ENCODE measurements at places on chromosomes 13 and 19.

GRCh38 chr13:72808917-72809500 is 27.1 kb downstream of the PIBF1 start:
- DNase-seq = no peak

- DNase-seq = no peak
Measured at GRCh38 chr13:100892981-100893380, 218.4 kb upstream of the TMTC4 start.

GRCh38 chr13:27252467-27252866 is 1.1 kb downstream of the RPL21 start:
- no peak for DNase-seq

- DNase-seq = no peak
Measured at GRCh38 chr13:79365981-79366380, 40.1 kb downstream of the RBM26 start.

DNA sequence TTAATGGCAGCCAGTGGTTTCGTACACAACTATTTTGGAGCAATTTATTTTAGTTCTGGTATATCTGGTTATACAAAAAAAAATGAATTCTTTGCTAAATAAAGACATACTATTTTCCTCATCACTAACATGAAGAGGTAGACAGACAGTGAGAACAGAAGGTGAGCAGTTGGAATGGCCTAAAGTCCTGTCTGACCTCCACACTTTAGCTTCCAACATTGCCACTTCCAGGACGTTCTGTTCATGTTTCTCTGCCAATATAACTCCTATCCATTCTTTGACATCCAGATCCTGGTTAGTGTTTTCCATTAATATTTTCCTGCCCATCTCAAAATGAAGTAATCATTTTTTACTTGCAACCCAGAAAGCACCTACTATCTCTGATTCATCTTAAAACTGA is 112.9 kb upstream of the FRY start:
- DNase-seq = no peak

- DNase-seq = no peak
Measured at GRCh38 chr19:39409208-39410016, 2.8 kb downstream of the ZFP36 start.

GRCh38 chr13:106701771-106702341 is 133.9 kb upstream of the ARGLU1 start:
- no peak for DNase-seq

- peak; percentile 8 for DNase-seq
Measured at GRCh38 chr19:14149509-14149994, 13.2 kb upstream of the ASF1B start.

GRCh38 chr13:94622344-94622743 is 20.7 kb downstream of the GPR180 start:
- no peak for DNase-seq

DNA sequence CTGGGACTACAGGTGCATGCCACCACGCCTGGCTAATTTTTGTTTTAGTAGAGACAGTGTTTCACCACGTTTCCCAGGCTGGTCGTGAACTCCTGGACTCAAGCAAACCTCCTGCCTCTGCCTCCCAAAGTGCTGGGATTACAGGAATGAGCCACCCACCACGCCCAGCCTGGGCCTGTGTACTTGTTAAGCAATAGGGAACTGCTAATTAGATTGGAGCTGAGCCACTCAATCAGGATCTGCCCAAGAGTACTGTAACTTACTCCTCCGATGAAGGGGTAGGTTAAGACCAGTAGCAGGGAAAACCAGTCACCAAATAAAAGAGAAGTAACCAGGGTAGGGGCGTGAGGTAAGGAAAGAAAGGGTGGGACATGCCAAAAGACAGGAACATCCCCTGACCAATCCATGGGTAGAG is 2.3 kb downstream of the DDX39A start:
- no peak for DNase-seq

GRCh38 chr13:30739761-30740642 is 4.7 kb downstream of the ALOX5AP start:
- DNase-seq = no peak

GRCh38 chr13:69243366-69243765 is 864.3 kb upstream of the ATXN8OS start:
- DNase-seq = no peak

- DNase-seq = no peak
Measured at GRCh38 chr13:51921790-51922740, 60.3 kb downstream of the CCDC70 start.

GRCh38 chr13:91714855-91715254 is 316.4 kb downstream of the GPC5 start:
- no peak for DNase-seq

DNA sequence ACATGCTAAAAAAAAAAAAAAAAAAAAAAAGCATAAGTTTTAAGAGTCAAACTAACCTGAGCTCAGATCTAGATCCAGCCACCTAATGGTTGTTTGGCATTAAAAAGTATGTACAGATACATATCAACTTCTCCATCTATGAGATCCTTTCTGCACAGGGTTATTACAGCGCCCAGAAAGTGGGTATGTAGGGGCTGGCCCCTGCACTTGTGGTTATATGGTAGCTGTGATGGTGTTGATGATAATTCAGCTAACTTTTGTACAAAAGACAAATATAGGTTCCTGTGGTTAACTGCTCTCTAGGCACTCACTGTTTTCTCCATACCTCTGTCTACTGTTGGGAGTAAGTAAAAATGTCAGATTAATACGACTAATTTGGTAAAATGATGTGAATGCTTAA is 81.7 kb downstream of the TNFRSF19 start:
- no peak for DNase-seq
